ENCODE measurements at places on chromosomes 16 and 17.

GRCh38 chr17:69949496-69949895 is 125.5 kb upstream of the KCNJ16 start:
- DNase-seq = no peak

DNA sequence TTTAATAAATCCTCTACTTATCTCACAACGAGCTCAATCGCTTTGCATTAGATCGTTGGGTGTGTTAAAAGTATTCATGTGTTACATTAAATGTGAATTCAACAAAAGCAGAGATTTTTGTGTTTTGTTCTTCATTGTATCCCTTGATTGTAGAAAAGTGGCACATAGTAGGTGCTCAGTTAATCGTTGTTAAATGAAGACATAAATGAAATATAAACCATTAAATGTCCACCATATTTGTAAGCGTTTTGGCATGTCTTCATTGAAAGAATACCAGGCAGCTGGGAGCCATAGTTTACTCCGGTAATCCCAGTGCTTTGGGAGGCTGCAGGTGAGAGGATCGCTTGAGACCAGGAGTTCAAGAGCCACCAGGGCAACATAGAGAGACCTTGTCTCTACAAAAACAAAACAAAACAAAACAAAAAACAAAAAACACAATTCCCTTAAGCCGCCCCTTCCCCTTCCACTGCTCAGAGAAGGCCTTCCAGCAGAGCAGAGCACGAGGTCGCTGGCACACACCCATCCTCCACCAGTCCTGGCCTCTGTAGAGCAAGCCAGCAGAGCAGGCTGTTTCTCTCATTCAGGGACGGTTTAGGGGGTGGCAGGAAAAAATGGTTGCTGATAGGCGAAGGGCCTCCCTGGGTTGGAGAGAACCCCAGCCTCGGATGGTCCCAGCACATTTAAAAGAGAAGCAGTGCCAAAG is 673 bp upstream of the CHD9 start:
- DNase-seq = no peak

GRCh38 chr16:47778106-47778801 is 317.1 kb downstream of the PHKB start:
- no peak for DNase-seq

- DNase-seq = peak; percentile 97
These were observed 943 bp upstream of the COTL1 start for GRCh38 chr16:84618581-84619460.

- peak; percentile 89 for DNase-seq
These were observed 20.5 kb downstream of the MYO15A start for GRCh38 chr17:18129041-18129502.

DNA sequence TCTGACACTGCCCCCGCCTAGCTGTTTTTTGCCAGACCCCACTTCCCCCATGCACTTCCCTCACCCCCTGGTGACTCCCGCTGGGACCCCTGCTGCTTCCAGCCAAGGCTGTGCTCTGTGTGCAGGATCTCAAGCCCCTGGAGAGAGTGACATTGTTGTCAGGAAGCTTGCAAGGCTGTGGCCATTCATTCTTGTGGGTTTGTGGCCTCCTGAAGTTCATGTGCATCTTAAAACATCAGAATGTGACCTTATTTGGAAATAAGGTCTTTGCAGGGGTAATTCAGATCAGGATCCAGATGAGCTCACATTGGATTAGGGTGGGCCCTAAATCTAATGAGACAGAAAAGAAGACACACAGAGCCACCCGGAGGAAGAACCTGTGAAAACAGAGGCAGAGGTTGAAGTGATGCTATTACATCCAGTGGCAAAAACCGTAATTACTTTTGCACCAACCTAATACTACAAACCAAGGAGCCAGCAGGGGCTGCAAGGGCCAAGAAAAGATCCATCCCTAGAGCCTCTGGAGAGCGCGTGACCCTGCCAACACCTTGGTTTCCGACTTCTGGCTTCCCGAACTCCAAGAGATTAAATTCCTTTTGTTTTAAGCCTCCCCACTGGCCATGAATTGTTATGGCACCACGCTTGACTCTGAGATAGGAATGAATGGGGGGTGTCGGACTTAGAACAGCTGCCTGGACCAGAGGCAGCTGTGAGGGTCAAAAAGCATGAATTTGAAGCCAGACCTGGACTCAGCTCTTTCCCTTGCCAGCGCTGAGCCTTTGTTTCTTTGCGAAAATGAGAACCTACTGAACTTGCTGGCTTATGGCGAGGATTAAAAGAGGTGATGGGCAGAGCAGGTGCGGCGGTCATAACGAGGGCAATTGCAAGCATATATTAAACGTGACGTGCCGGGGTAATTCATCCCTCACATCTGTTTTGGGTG is 75.5 kb downstream of the BMERB1 start:
- no peak for DNase-seq

GRCh38 chr16:61820398-61820797 is 215.8 kb downstream of the CDH8 start:
- DNase-seq = peak; percentile 1

DNA sequence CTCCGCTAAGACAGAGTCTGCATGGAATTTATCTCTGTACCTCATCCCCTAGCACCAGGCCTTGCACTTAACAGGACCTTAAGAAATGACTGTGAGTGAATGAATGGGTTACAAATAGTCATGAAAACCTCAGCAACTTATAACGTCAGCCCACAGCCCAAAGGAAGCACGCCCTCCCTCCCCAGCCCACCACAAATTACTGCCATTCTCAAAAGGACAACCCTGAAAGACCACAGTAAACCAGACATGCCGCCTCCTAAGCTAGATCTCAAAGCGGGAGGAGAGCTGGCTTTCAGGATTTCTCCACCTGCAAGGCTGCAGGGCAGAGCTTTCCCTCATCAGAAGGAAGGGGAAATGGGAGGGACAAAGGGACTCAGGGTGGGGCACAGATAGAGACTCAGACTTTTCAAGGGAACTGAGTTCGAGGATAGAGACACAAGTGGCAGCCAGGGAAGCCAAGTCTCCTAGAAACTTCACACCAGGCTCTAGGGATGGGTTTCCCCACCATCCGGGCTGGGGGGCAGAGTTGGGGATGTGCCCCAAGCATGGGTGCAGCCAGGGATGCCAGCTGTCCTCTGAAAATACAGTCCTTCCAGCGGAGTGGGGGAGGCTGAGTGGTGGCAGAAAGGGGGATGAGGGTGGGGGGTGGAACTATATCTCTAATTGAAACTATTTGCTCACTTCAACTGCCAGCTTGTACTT is 56.7 kb downstream of the PLXDC1 start:
- no peak for DNase-seq

GRCh38 chr17:75160211-75160610 is 5.9 kb upstream of the JPT1 start:
- DNase-seq = no peak

- DNase-seq = no peak
These were observed 66.7 kb upstream of the TANC2 start for GRCh38 chr17:62899361-62899760.

DNA sequence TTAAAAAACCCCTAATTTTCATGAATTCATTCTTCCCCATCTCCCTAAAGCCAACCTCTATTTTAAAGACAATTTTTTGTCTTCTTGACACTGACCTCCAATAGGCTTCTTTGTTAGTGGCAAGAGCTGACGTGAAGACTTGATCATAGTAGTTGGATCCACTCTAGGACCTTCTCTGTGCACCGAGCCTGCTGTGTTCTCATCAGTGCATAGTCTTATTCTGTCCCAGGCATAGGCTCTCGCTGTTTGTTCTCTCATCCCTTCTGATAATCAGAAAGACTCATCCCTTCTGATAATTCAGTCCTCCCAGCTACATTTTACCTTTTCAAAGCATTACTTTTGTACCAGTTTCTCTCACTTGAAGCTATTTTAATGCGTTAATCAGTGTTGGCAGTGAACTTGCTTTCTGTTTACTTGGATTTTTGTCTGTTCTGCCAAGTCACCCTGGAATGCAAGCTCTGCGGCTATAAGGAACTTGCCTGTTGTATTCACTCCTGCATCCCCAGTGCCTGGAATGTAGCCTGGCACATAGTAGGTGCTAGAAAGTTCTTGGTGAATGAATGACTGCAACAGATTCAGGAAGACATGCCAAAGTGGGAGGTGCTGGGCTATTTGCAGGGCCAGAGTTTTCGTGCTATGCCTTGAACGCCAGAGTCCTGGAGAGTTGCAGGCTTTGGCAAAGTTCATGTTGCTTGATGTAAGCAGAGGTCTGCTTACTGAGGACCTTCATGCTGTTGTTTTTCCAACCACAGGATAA is 147.6 kb upstream of the MPHOSPH6 start:
- DNase-seq = no peak

- no peak for DNase-seq
These were observed 102.1 kb upstream of the CHMP6 start for GRCh38 chr17:80889231-80890195.

DNA sequence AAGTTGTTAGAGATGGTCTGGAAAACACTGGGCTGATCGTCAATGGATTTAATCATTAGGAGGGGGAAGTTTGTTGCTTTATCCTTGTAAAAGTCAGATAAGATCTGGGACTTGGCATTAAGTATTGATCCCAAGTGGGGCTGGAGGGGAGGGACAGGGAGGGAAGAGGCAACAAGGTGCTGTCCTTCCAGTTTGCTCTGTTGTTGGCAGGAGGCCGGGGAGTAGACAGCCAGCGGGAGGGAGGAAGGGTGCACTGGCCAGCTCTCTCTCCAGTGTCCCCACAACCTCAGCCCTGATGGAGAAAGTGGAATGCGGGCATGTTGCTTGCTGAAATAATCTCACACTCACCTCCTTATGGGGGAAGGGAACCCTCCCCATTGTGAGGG is 210.2 kb downstream of the CCDC182 start:
- DNase-seq = no peak

DNA sequence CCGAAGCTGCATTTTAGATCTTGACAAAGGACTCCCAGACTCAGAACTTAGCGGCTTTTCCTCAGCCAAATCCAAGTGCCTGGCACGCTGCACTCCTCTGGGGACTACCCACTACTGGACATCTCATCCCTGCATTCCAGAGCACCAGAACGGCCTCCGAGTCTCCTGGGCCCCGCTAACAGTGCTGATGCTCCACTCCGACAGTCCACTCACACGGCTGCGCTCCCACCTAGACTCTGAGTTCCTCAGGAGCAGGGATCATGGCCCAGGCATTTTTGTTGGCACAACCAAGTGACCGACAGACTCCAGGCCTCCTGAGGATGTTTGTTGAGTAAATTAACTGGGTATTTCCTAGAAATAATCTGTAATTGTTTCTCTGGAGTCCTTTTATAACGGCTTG is 79.1 kb downstream of the NDEL1 start:
- no peak for DNase-seq

DNA sequence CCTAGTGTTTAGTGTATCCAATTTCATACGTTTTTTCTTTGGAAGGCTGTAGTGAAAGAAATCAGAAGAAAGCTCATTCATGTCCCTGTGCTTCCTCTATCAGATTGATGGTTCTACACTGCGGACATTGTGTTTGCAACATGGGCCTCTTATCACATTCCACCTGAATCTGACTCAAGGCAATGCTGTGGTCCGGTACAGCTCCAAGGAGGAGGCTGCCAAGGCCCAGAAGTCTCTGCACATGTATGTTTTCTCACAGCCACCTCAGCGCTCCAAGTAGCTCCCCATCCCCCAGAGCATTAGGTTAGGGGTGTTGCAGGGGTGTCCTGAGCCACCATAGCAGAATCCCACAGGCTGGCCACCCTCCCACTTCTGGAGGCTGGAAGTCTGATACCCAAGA is 25.2 kb downstream of the TMC6 start:
- DNase-seq = no peak

DNA sequence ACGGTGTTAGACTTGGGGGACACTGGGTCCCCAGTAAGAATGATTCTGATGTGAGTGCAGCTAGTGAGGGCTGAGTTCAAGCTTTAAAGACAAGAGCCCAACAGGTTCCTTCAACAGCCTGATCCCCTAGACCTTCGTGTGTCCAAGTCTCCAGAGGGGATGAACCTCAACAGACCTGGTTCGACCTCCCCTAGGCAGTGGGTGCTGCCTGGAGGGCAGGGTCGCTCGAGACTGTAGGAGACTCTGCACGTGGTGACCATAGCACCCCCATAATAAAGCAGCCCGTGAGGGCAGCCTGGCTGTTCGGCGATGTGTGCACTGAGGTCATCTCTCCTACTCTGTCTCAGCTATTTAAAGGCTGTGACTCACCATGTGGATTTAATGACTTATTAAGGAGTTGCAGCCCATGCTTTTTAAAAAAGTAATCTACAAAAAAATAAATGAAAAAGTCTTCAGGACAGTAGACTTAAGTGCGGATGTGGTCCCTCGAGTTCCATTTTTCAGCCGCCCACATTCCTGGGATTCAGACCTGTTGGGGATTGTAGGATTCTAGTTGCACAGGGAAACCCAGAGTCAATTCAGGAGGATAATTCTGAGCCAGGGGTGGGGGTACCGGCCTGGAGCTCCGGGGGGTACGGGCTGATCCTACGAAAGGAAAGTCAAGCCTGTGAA is 23.4 kb upstream of the METRNL start:
- peak; percentile 82 for DNase-seq

GRCh38 chr17:72826602-72827001 is 265.9 kb downstream of the SLC39A11 start:
- DNase-seq = peak; percentile 75

DNA sequence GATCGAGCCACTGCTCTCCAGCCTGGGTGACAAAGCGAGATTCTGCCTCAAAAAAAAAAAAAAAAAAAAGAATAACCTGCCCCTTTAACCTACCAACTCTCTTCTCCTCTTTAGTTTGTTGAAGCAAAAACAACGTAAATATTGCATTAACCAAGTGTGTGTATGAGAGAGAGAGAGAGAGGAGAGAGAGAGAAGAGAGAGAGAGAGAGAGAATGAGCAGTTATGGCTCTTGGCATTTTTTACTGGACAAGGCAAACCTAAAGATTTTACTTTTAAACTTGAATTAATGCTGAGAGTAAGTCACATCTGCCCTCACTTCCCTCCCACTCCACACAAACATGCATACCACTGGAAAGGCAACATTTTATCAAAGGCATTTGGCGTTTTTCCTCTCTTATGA is 3.0 kb upstream of the SLFN5 start:
- DNase-seq = no peak

GRCh38 chr16:84718-85406 is 6.8 kb downstream of the MPG start:
- peak; percentile 81 for DNase-seq

DNA sequence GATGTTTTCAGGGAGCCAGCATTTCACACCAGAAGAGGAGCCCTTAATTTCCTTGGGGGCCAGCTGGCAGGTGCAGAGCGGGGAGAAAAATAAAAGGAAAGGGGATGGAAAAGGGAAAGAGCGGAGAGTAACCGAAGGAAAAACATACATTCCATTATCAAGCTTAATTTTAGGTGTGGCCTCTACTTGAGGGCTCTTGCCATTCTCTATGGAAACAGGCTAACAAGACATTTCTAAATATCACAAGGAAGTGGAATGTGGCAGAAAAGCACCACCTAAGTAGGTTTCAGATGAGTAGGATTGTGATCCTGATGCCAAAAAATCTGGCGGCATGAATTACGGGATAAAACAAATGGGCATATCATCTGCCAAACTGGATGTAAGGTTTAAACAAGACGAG is 970 bp upstream of the DYNC1LI2 start:
- DNase-seq = peak; percentile 2

DNA sequence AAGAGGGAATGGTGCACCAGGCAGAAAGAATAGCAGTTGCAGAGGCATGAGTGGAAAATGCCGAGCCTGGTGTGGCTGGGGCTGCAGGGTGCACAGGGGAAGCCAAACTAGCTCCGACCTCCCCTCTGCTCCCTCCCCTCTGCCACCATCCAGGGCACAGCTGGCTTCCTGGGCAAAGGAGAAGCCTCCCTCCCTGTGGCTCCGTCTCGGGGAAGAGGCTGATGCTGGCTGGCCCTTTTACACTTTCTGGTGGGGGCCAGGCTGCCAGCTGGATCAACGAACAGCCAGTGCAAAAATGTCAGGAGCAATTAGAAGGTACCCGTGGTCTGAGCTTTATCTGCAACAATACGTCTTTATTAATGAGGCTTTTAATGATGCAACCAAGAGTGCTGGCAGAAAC is 37.1 kb upstream of the KCNJ12 start:
- DNase-seq = no peak
